ENCODE measurements at places on chromosomes 2 and 18.

- DNase-seq, result no peak
These were observed 139.4 kb upstream of the SIX3 start for GRCh38 chr2:44801841-44802776.

- DNase-seq, result no peak
These were observed 8.7 kb downstream of the CYRIA start for GRCh38 chr2:16656784-16657391.

DNA sequence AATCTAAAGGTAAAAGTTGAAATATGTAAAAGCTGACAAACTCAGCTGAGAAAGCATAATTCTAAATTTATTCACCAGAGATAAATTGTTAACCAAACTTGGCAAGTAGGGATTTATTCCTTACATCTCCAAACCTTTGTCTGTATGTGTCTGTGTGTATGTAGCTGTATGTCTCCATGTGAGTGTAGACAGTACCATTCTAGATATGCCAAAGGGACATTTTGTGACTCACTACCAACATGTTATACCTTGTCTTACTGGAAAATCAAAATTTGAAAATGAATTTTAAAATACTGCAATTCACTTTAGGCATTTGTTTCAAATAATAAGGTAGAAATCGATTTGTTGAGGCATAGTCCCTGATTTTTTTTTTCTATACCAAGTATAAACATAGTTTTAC lies 102.1 kb downstream of the ABCA12 start:
- no peak for DNase-seq

GRCh38 chr2:26074676-26075075 lies 40.8 kb downstream of the RAB10 start:
- DNase-seq, result no peak

- peak; percentile 86 for DNase-seq
These were observed 77.3 kb downstream of the KCTD1 start for GRCh38 chr18:26471027-26471426.

DNA sequence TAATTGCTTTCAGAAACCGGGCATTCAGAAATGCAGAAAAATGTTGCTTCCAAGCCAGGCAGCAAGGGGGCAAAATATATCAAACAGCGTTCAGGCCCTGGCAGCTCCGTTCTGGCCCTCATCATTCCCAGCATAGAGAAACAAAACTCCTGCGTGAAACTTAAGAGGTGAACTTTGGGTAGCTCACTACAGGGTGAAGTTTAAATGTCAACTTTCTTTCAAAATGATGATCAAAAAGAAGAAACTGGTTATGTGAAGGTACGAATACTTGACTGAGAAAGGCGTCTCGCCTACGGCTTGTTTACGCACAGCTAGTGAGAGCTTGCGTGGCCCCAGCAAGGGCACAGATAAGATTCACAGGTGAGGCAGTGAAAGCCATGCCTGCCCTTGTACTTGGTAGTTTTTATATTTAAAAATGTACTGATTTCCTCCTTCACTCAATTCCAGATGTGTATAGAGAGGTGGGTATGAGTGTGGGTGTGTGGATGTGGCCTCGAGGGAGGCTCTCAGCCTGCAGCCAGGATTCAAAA lies 127.5 kb downstream of the NFATC1 start:
- no peak for DNase-seq

GRCh38 chr2:236972491-236973342 lies 113.0 kb upstream of the COPS8 start:
- peak; percentile 58 for DNase-seq

DNA sequence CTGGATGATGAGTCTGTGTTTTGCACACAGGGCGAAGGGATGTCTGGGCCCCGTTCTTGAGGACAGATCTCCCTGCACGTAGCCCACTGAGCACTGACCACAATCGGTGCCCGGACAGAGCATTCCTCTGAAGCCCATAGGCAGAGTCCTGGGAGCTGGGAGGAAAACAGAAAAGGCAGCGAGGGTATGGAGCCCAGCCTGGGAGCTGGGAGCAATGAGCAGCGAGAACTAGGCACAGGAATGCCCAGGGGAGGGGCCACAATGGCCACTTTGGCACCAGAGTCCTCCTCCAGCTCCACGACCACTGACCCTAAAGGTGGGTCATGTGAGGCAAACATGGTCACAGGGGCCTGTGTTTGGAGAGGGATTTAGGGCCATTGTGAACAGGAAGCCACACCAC lies 333.9 kb downstream of the EIPR1 start:
- DNase-seq, result no peak

DNA sequence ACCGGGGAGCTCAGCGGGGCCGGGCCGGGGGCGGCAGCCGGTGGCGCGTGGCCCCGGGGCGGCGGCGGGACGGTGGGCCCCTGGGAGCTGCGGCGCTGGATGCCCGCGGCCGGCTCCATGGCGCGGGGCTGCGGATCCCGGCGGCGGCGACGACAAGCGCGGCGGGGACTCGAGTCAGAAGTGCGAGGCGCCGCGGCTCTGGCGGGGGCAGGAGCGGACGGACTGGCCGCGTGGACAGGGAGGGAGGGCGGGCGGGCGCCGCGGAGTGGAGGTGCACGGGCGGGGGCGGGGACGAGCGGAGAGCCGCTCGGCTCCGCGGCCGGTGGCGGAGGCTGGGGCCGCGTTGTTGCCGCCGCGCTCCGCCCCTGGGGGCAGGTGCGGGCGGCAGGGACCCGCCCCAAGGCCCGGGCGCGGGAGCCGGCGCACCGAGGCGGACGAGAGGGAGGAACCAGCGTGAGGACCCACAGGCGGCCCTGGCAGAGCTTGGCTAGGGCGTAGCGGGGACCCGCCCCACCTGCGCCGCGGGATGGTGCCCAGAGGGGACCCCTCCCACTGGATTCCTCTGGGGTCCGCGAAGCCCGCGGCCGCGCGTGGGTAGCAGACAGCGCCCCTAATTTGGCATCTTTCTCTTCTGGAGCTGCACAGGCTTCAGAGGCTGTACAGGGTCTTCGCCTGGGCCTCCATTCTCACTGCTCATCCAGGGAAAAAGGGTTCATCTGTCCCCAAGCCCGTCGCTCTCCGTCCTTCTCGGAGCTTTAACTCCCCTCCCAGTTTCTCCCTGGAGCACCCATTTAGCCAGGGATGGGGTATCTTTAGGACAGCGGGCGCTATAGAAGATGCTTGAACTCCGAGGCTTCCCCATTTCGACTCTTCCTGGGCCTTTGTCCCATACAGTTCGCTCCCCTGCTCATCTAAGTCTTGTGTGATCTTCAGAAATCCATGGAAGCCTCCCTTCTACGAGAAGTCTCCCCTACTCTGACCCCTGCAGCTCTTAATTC lies at the start of gene TMEM163:
TSS of gene TMEM163 (minus strand) at position 184 of the 998 bp plus-strand sequence.
- DNase-seq, result no peak

- DNase-seq, result no peak
These were observed 25.3 kb upstream of the UBE2E3 start for GRCh38 chr2:180955101-180955500.

DNA sequence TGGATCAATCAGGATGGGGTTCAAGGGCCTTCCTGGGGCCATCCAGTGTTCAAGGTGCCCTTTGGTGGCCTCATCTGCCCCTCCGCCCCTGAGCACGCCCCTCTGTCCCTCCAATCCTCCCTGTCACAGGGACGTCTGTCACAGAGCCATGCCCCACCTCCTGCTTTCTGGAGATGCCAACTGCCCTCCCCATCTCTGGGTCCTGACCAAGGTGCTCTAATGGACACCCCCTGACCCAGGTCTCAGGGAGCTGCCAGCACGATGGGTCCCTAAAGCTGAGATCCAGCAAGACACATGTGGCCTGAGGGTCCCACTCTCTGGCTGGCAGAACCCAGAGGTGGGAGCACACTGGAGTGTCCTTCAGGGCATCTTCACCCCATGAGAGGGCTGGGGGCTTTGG lies 2.1 kb upstream of the TEKT4 start:
- DNase-seq, result no peak

All from A549 (cell line).